Stimulated activated CD8-positive, alpha-beta memory T cell treated with anti-CD3 and anti-CD28 coated beads, Interleukin-15, amount 100 ng/mL, for 4 hours (primary cell): ENCODE measurements at places on chromosomes 1 and 21.

GRCh38 chr1:204390751-204391466, 20.7 kb downstream of the PPP1R15B start:
- DNase-seq: no peak

DNA sequence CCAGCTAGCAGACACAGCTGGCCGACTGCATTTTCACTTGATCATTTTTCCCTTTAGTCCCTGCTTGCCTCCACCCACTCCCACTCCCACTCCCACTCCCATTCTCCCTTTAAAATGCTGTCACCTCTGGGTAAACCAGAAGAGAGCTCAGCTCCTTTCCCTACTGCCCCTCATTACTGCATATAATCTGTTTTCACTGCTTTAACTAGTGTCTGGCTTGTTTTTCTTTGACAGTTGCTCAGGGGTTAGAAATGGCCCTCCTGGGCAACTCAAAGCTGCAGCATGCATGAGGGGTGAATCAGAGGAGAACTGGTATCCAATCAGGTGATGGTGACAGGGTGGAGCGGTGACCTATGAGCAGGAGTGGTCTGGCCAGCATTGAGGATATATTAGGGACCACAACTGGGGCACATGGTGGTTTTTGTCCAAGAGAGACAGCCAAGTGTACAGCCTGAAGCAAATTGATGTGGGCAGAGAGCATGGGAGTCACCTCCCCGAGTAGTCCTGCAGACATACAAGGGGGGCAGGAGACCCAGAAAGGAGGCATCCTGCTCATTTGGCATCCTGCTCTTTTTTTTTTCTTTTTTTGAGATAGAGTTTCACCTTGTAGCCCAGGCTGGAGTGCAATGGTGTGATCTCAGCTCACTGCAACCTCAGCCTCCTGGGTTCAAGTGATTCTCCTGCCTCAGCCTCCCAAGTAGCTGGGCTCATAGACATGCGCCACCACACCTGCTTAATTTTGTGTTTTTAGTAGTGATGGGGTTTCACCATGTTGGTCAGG, 42.6 kb upstream of the SRSF10 start:
- no peak for DNase-seq

- DNase-seq: no peak
These were observed 17.4 kb upstream of the DPYD start for GRCh38 chr1:97938285-97938642.

GRCh38 chr1:9996624-9997582, at the start of gene RBP7:
Gene RBP7 (plus strand): TSS chr1:9997228. CDS start chr1:9997259, 31 bp downstream.
- DNase-seq: no peak

DNA sequence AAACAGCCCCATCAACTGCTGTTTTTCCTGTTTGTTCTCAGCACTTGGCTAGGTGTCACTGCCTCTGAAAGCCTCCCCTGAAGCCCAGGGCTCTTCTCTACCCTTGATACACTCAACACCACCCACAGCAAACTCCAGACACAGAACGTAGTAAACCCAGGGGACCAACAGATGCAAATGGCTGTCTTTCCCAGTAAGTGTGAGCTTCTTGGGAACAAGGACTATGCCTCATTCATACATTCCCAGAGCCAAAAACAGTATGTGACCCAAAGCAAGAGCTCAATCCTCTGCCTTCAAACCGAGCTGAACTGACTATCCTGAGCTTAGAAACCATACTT, 4.4 kb downstream of the LBR start:
- no peak for DNase-seq

DNA sequence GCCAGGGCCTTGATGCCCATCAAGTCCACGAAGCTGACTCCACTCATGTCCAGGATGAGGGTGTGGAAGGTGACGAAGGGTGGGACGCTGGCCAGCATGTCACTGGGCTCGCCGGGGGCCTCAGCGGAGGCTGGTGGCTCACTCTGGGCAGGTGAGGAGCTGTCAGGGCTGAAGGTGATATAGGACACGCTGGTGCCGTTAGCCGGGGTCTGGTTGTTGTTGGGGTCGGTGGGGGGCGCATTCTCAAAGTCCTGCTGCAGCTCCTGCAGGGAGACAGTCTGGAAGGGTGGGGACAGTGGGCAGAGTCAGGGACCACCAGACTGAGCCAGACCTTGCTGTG, 21.7 kb downstream of the SLC26A9 start:
- no peak for DNase-seq

- no peak for DNase-seq
These were observed 230.0 kb downstream of the COP1 start for GRCh38 chr1:175976865-175977642.

GRCh38 chr21:40636026-40636425, 210.9 kb downstream of the DSCAM start:
- DNase-seq: no peak

DNA sequence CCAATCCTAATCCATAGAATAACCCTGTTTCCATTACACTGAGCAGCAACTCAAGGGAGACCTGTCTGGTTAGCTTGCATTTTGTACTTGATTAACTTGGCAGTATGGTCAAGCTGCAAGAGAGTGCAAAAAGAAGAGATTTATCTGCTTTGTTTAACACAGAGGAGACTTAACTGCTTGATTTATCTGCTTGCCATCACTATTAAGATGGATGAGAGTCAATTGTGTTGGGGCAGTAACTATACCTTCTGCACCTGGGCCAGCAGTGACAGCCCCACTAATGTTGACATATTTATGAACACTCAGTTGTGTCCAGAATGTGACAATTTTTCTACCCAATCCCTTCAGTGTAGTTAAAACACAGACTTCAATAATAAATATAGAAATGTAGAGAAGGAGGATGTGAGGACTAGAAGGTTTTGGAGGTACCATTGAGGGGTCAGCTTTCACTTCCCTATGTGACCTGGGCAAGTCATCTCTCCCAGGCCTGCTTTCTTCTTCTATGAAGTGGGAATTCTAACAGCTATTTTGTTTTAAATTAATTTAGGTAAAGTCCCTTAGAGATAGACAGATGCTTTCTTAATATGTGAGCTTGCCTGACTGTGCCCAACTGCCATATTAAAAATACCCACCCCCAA, 159.1 kb upstream of the KCNK2 start:
- no peak for DNase-seq

GRCh38 chr1:61461406-61462384, 263.2 kb downstream of the TM2D1 start:
- no peak for DNase-seq

- DNase-seq: no peak
These were observed 19.2 kb downstream of the S100A7 start for GRCh38 chr1:153441238-153441755.

- DNase-seq: no peak
These were observed 15.0 kb downstream of the KRTAP26-1 start for GRCh38 chr21:30305136-30305535.

DNA sequence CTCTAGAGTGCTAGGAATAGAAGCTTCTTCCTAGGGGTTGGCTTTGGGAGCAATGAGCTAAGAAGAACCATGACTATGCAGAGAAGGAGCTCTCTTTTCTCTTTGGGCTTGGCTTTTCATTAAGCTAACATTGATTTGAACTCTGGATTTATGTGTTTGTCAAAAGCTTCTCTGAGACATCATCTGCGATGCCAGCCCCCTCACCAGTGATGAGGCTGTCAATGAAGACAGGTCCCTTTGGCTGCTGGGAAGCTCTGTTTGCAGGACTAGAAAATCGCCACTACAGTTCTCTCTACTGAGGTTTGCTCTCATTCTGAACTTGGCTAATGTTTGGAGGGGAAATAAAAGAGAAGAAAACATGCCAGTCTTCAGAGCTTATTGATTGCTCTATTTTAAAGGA, 185.0 kb downstream of the PCP4 start:
- DNase-seq: no peak

DNA sequence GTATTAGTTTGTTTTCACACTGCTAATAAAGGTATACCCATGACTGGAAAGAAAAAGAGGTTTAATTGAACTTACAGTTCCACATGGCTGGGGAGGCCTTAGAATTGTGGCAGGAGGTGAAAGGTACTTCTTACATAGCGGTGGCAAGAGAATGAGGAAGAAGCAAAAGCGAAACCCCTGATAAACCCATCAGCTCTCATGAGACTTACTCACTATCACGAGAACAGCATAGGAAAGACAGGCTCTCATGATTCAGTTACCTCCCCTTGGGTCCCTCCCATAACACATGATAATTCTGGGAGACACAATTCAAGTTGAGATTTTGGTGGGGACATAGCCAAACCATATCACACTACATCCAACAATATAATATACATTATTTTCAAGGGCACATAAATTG, 145.7 kb upstream of the BARHL2 start:
- no peak for DNase-seq
